Effector memory CD4-positive, alpha-beta T cell (primary cell): ENCODE measurements at places on chromosomes 4 and X.

GRCh38 chrX:44314808-44315207 lies 28.7 kb downstream of the EFHC2 start:
- DNase-seq, result no peak

GRCh38 chr4:152935631-152936445 lies at the start of gene FHDC1:
TSS of gene FHDC1 (plus strand) at chr4:152936323. CDS start at chr4:152943058, 6,735 bp downstream.
- no peak for DNase-seq

GRCh38 chr4:161581262-161582230 lies 582.3 kb downstream of the FSTL5 start:
- no peak for DNase-seq

GRCh38 chr4:40607221-40607620 lies 22.4 kb downstream of the RBM47 start:
- no peak for DNase-seq

DNA sequence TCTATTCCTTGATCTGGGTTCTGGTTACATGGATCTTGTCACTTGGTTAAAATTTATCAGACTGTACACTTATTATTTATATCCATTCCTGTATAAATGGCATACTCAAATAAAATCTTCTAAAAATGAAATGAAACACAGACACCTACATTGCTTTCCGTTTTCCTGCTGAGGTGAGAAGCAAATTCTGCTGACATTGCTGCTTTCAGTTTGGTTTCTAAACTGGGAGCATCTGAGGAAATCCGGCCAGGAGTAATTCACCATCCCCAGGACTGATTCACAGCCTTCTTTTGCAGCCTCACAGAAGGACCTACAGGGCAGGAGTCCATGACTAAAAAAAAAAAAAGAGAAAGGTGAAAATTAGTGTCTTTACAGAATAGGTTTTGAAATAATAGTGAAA lies 93.6 kb downstream of the CORIN start:
- no peak for DNase-seq

DNA sequence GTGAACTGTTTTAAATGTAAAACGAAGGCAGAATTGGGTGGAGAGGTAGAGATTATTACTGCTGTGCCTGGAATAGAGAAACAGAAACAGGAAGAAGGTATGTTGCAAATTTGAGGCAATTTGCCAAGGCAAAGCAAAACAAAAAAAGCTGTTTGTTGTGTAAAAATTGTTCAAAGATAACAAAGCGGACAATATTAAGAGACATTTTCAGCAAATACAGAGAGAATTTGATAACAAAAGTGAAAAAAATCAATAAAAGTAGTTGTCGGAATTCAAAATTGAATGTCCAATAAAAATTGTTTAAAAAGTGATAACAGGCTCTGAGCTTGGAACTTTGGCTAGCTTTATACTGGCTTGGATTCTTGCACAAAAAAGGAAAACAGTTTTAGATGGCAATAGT lies 14.4 kb upstream of the SMS start:
- DNase-seq, result no peak

- DNase-seq, result no peak
These were observed 557 bp upstream of the KDR start for GRCh38 chr4:55125763-55126541.

DNA sequence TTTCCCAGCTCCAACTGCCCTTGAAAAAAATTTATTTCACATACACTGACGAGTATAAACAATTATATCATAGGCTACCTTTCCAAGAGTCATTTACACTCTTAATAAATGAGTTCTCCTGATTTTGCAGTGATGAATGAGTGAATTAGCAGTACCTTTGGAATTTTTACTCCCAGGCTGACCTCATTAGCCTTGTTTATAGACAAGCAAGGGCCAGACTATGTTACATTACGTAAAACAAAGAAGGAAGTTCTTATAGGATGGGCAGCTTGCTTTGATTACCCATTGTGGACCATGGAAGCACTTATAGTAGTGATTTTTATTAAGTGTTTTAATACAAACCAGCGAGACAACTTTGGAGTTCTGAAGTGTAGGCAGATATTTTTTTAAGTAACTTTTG lies 112.9 kb upstream of the C1QTNF7 start:
- DNase-seq, result no peak

GRCh38 chr4:126364311-126364911 lies 1049.7 kb downstream of the FAT4 start:
- DNase-seq, result no peak

GRCh38 chr4:101224358-101225218 lies 122.7 kb downstream of the PPP3CA start:
- DNase-seq, result no peak

- DNase-seq, result no peak
These were observed 140.8 kb upstream of the EDNRA start for GRCh38 chr4:147340111-147340510.

GRCh38 chr4:15331930-15332329 lies 95.9 kb upstream of the C1QTNF7 start:
- no peak for DNase-seq

DNA sequence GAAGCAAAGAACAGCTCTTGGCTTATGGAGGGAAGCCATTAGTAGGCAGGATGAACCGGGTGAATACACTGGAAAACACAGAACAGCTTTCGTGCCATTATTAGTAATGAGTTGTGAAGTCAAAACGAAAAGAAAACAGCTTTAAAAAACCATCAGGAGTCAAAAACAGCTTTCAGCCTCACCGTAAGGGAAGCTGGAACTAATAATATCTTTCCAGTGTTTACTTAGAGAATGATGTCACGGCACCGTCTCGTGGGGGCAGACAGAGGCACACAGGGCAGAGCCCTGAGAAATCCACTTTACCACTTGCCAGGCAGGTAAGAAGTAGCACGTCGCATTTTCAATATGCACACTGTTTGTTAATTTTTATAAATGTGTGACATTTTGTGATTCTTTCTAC lies 37.9 kb upstream of the HMX1 start:
- DNase-seq, result no peak
